ENCODE measurements at places on chromosomes 5 and 9.
A peak's percentile ranks its signal among the peaks of the same experiment; 100 is the strongest.

DNA sequence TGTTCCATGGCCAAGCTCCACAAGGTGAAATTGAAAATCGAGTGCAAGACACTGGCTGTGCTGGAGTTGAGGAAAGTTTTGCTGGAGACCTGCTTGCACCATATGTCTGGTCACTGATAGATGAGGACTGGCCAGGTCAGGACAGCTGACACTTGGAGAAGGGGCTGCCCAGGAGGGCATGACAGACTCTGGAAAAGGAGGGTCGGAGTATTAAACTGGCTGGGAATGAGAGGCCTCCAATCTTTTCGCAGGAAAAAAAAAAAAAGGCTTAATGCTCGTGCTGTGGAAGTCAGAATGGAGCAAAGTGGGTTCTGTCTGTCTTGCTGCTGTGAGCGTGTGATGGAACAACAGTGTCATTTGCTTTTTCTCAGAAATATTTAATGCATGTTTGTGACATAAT is 5.5 kb downstream of the TENT4A start:
- no peak for DNase-seq

GRCh38 chr5:139262059-139262741 is 31.3 kb upstream of the MATR3 start:
- no peak for DNase-seq

- DNase-seq: no peak
Observed at GRCh38 chr9:103816146-103816545, 278.0 kb upstream of the SMC2 start.

- DNase-seq: no peak
Observed at GRCh38 chr9:31034311-31034710, 1350.1 kb upstream of the ACO1 start.

GRCh38 chr9:33153666-33154065 is 13.5 kb downstream of the B4GALT1 start:
- no peak for DNase-seq

DNA sequence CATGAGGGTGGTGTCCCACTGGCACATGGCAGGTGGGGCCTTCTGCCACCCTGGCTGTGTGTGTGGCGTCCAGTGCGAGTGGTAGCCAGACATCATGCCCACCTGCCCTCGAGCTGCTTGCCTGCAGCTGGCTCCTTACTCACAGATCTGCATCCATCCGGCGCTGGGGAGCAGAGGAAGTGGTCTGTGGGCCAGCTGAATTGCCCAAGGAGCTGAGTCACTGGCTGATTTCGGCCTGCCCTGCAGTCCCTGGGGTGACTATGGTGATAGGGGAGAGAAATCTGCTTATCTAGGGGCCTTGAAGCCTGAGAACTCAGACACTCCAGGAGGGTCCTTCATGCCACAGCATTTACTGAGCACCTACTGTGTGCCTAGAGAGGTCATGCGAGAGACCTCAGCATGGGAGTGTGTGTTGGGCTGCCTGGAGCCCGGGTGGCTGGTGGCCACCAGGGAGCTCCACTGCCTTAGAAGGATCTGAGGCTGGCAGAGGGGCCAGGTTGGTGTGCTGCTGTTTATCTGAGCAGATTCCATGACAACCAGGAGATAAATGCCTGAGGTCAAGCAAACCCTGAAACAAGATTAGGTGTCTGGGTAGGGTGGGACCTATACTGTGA is 57.1 kb downstream of the SLC22A5 start:
- DNase-seq: peak; percentile 92

DNA sequence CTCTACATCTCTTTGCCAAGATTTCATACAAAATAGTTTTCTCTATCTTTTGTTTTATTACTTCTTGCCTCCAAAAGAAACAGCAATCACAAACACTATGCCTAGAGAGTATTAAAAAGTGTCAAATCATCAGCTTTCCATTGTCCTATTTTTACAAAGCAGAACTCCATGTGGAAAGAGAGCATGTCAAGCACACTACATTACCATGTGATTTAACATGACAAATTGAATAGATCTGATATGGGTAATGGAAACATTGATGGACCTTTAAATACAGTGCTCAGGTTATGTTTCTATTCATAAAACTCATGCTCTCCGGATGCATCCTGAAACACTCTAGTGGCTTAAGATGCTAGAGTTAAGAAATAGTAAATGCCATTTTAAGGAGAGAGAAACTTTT is 791.4 kb upstream of the CTNND2 start:
- no peak for DNase-seq

- DNase-seq: peak; percentile 59
Observed at GRCh38 chr9:120402741-120403542, 177.0 kb downstream of the CDK5RAP2 start.

DNA sequence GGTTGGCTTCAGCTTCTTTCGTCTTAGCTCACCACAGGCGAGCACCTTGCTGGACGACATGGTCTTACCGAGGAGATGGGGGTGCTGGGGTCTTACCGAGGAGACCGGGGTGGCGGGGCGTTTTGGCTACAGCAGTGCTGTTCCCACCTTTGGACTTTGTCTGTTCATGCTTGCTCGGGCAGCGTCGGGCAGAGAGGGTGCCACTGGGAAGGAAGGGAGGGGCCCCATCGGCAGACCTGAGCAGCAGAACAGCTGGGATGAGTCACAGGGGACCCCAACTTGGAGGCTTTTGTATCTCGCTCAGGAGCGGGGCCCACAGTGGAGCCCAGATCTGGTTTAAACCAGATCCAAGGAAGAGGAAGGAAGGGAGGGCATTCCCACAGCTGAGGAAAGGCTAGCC is 106.0 kb upstream of the CACNA1B start:
- DNase-seq: no peak

- no peak for DNase-seq
Observed at GRCh38 chr5:150313501-150313900, 10.8 kb upstream of the ARSI start.

DNA sequence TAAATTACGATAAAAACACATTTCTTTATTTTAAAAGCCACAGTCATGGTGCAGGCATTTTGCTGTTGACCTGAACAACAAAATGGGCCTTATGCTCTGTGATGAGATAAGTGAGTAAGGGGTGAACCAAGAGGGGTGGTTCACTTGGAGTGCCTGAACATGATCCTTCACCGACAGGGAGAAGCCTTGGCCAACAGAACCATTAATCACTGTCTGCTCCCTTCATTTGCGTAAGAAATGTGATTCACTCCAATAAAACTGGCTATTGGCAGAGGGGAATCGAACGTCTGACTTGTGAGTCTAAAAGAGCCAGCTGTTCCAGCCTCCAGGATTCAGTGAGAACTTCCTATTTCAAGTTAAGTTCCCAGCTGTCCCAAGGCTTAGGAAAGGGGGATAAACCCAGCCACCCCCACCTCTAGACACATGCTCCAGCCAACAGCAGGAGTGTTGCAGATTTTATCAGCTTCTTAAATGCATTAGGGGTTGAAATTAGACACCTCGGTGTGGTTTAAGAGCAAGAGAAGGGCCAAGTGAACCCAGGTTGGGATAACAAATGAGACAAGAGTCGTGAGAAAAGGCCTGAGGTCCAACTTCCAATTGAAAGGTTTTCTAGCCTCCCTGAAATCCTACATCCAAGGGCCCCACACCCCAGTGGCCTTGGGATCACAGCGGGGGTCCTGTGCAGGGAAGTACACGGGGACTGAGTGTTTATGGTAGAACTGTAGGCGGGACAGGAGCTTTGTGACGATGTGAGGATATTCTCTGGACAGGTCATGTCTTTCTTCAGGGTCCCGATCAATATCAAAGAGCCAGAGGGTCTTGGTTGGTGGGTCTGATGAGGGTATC is 131.4 kb upstream of the LHFPL2 start:
- no peak for DNase-seq

GRCh38 chr9:20480249-20480648 is 142.1 kb downstream of the MLLT3 start:
- no peak for DNase-seq

DNA sequence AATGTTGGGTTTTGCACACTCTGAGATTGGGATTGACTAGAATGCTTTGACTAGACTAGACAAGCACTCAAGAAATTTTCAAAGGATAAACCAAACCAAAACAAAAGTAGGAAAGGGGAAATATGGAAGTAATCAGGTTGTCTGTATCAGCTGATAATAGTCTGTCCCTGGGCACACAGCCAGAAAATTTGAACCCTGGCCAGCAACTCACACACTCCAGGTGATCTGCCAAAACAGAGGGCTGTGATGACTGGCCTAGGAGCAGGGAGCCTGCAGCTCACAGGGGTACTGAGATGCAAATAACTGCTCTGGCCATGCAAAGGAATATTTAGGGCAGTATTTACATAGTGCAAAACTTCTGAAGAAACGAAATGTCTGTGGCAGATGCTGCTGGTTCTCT is 112.3 kb upstream of the SMIM23 start:
- DNase-seq: no peak

- no peak for DNase-seq
Observed at GRCh38 chr5:117813850-117814249, 1174.5 kb downstream of the DTWD2 start.

All from activated CD4-positive, alpha-beta T cell treated with anti-CD3 and anti-CD28 coated beads, Interleukin-10, Interleukin-2, amounts not matched to agents 100 ng/mL and 50 ng/mL, durations not matched to agents 16 hours and 8 hours (primary cell).